Lung (tissue), 17 donors: ENCODE measurements at places on chromosomes 11 and 22. TPM values are rescaled to one million over a fixed set of nuclear protein-coding genes. Genes with fewer than 3 reads are reported as not detected.

Gene FIBIN
- 3.8 TPM for polyA plus RNA-seq

Gene CCDC89
- polyA plus RNA-seq, result 0.65 TPM

- H3K4me3 ChIP-seq, result no peak overlapping the region
- no peak for DNase-seq
- peaks cover 3% of the 10 kb centered on the region for H3K4me1 ChIP-seq
- no peak overlapping the region for H3K27ac ChIP-seq
- H3K27me3 ChIP-seq, result no peaks in the 10 kb centered on the region
Measured at GRCh38 chr11:7889985-7890384, 41.1 kb downstream of the OR10A6 start.

DNA sequence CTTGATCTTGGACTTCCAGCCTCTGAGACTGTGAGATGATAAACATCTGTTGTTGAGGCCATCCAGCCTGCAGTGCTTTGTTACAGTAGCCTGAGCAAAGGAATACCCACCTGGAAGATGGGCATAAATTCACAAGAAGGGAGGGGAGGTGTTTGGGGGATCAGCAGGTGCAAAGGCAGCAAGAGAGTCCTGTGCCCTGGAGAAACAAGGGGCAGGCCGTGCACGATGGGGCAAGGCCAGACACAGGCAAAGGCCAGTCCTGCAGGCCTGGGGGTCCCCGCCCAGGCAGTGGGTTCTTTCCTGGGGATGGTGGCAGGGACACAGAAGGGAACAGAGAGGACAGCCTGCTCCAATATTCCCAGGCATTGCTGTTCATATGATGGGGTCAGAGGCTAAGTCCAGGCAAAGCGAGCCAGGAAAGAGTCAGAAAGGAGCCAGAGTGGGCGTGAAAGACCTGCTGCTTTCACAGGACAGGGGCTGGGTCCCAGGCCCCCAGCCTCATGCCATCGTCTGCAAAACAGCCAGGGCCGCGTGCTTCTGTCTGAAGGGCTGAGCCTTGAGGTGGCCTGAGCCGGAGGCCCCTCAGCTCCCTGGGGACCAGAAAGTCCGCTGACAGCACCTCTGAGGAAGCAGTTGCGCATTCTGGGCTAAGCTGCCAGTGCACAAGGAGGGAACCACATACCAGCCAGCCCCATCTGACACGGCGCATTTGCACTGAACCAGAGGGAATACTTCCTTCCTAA, 48.8 kb downstream of the MYEOV start:
- H3K36me3 ChIP-seq, result no peaks in the 10 kb centered on the region
- H3K4me3 ChIP-seq, result no peak overlapping the region
- H3K27me3 ChIP-seq, result no peaks in the 10 kb centered on the region
- H3K27ac ChIP-seq, result no peak overlapping the region
- H3K4me1 ChIP-seq, result no peaks in the 10 kb centered on the region

GRCh38 chr11:39361557-39361956, 2097.9 kb downstream of the LRRC4C start:
- H3K36me3 ChIP-seq, result no peaks in the 10 kb centered on the region
- H3K4me1 ChIP-seq, result no peaks in the 10 kb centered on the region
- no peak overlapping the region for H3K27ac ChIP-seq
- DNase-seq, result no peak
- no peaks in the 10 kb centered on the region for H3K27me3 ChIP-seq
- no peak overlapping the region for H3K4me3 ChIP-seq

GRCh38 chr11:61370349-61371005, 8.3 kb downstream of the TMEM138 start:
- no peak for DNase-seq
- no peak overlapping the region for H3K4me3 ChIP-seq
- H3K36me3 ChIP-seq, result peaks cover 41% of the 10 kb centered on the region
- peaks cover 18% of the 10 kb centered on the region for H3K4me1 ChIP-seq
- H3K27ac ChIP-seq, result peak overlapping the region; percentile 76

- no peaks in the 10 kb centered on the region for H3K27me3 ChIP-seq
- no peak for DNase-seq
- H3K4me3 ChIP-seq, result no peak overlapping the region
- peaks cover 19% of the 10 kb centered on the region for H3K36me3 ChIP-seq
Measured at GRCh38 chr22:17592201-17592600, 28.9 kb downstream of the SLC25A18 start.

DNA sequence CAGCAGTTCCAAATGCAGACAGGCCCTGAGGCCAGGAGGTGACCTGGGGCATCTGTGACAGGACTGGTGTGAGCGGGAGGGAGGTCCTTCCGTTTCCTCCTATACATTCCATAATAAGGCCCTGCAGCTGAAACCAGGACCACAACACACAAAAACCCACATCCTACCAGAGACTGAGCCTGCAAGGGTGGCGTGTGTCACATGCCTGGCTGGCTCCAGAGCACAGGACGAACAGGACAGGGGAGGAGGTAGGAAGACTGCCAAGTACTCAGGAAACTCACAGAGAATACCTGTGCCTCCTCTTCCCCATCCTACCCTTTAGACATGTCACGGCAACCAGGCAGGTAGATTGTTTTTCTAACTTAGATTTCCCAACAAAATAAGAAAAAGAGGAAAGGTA, 103.9 kb downstream of the ARL14EP start:
- no peak overlapping the region for H3K27ac ChIP-seq
- peaks cover 12% of the 10 kb centered on the region for H3K4me1 ChIP-seq
- DNase-seq, result no peak
- H3K36me3 ChIP-seq, result no peaks in the 10 kb centered on the region
- H3K4me3 ChIP-seq, result no peak overlapping the region
- H3K27me3 ChIP-seq, result no peaks in the 10 kb centered on the region

DNA sequence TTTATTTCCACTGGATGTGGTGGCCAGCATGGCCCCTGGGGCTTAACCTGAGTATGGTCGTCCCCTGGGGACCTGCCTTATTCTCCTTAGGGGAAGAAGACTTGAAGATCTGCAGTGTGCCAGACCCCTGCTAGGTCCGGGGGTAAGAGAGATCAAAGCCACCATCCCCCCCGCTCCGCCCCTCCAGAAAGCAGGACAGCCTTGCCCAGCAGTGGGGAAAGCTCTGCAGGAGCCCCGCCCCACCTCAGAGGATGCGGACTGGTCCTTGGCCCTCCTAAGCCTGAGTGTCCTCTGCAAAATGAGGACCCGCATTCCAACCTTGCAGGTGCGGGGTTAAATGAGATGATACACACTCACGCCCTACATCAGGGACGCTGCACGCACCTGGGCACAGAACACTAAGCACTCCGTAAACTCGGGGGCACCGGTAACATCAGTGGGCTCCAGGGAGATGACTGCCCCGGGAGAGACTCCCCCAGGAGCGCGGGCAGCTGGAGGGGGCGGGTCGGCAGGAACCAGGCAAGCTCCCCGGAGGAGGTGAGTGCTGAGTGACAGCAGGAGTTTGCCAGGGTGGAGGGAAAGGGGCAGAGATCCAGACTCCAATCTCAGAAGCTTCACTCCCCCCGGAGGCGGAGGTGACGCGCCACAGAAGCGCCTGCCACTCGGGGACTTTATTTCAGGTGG, 564 bp upstream of the ANO1 start:
- no peak overlapping the region for H3K4me3 ChIP-seq
- no peaks in the 10 kb centered on the region for H3K27me3 ChIP-seq
- H3K36me3 ChIP-seq, result no peaks in the 10 kb centered on the region
- H3K27ac ChIP-seq, result no peak overlapping the region

DNA sequence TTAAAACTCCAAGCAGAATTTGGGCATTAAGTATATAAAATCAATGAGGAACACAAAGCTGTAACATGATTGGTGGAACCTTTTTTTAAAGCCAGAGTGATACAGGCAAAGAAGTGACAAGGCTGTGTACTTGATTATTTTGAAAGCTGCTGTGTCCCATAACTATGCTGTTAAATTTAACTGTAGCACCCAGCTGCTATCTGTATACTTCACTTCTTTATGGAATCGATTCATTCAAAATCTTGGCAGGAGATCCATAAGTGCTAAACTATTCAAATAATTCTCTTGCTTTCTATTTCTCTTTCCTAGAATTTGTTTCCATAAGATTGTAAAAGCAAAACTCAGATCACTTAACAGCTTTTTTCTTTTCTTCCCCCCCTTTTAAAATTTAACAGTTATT, 231.7 kb downstream of the DYNC2H1 start:
- H3K4me1 ChIP-seq, result no peaks in the 10 kb centered on the region
- H3K4me3 ChIP-seq, result no peak overlapping the region
- H3K36me3 ChIP-seq, result peaks cover 2% of the 10 kb centered on the region
- no peaks in the 10 kb centered on the region for H3K27me3 ChIP-seq

GRCh38 chr22:20514658-20515406, 7.4 kb downstream of the MED15 start:
- H3K4me1 ChIP-seq, result peaks cover 6% of the 10 kb centered on the region
- no peak overlapping the region for H3K4me3 ChIP-seq
- no peak for DNase-seq
- H3K27me3 ChIP-seq, result no peaks in the 10 kb centered on the region
